NCI-H187 treated with DMSO at 0.1 percent for 48 hours (cell line): ENCODE measurements at places on chromosomes 16 and 17.

- DNase-seq = no peak
Observed at GRCh38 chr16:57821149-57821971, 19.1 kb upstream of the KIFC3 start.

DNA sequence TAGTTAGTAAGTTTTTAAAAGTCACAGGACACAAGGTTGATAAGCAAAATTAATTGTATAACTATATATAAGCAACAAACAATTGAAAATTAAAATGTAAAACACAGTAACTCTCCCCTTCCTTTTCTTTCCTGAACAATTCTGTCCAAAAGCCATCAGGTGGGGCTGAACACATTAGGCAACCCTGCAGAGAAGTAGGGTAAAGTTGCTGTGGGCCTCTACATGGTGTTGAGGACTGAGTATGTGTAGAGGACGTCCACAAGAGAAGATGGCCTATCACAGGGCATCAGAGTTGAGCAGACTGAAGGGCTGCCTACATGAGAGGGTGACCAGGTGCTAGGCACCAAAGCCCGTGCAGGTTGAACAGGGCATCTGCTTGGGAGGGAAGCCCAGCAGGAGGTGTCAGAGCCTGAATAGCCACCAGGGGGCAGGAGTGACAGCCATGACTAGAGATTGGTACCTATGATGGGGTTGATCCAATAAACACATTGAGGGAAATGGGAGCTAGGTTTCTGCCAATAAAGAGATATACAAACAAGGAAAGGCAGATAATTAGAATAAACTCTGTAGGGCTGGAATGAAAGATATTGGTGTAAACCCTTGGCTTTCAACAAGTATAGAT lies 415.1 kb downstream of the NPIPA8 start:
- no peak for DNase-seq

- DNase-seq = no peak
Observed at GRCh38 chr17:74297941-74298340, 23.9 kb downstream of the DNAI2 start.

GRCh38 chr16:31402687-31403086 lies 9.6 kb downstream of the ITGAD start:
- DNase-seq = no peak

GRCh38 chr16:74501484-74502478 lies 80.5 kb upstream of the CLEC18B start:
- no peak for DNase-seq

GRCh38 chr17:5902181-5903140 lies 167.7 kb upstream of the WSCD1 start:
- no peak for DNase-seq

DNA sequence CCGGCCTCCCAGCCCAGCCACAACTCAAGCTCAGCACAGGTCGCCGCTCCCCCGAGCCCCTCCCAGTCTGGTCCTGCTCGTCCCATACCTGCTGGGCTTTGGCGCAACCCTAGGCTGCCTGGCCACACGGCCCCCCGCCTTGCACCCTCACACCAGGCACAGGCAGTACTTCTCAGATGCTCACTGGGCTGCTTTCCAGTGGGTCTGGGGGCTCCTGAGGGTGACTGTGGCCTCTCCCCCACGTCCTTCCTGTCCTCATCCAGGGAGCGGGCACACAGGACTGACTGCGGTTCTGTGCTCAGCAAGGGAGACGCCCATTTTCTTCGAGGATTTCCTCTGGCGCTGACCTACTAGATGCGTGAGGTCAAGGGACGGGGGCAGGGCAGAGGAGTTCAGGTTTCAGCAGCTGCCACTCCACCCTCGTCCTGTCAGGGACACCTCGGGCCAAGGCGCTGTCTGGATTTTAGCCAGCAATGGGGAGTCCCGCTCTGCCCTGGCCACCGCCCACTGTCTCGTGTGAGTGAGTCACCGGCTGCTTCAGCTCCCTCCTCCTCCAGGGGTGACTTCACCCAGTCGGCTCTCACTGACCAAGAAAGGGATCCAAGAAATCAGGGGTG lies 115.8 kb downstream of the NPIPB11 start:
- DNase-seq = no peak
